ENCODE measurements at places on chromosomes 12 and 14.
A peak's percentile ranks its signal among the peaks of the same experiment; 100 is the strongest.

DNA sequence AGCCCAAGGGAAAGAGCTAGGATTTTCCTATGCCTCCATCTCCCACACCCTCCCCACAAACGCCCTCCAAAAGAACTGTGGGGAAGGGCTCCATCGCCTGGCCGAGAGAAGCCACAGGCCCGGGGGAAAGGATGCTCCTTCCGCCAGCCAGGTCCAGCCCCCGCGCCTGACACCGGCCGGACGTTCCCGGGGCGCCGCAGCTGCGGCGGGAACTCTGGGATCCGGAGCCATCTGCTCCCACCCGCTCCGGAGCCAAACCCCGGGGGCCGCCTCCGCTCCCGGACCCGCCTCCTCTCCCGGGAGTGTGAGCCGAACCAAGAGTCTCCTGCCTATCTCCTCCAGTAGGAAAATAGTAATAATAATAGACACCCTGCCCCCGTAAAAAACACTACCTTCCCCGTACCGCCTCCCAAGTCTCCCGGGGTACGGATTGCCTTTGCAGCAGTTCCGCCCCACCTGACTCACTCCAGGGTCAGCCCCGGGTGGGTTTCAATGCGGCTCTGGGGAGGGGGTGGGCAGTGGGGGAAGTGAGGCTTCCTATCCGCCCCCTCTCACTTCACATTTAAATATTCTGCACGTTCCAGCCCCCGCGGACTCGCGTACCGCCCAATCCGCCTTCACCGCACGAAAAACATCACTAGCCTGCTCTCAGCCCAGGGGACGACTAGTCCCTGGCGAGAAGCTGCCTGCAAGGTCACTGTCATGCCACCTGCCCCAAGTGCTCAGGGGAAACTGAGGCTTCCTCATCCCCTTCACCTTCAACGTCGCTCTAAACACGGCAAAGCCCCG lies 2.4 kb downstream of the AGAP2 start:
- DNase-seq: peak; percentile 48

- no peak for DNase-seq
Measured at GRCh38 chr14:90508536-90509254, 111.9 kb downstream of the CALM1 start.

GRCh38 chr12:42918443-42918842 lies 328.9 kb upstream of the PRICKLE1 start:
- DNase-seq: no peak

GRCh38 chr12:38424436-38424835 lies 107.9 kb downstream of the ALG10B start:
- DNase-seq: no peak

GRCh38 chr14:61668282-61668681 lies 27.0 kb upstream of the HIF1A start:
- DNase-seq: no peak

DNA sequence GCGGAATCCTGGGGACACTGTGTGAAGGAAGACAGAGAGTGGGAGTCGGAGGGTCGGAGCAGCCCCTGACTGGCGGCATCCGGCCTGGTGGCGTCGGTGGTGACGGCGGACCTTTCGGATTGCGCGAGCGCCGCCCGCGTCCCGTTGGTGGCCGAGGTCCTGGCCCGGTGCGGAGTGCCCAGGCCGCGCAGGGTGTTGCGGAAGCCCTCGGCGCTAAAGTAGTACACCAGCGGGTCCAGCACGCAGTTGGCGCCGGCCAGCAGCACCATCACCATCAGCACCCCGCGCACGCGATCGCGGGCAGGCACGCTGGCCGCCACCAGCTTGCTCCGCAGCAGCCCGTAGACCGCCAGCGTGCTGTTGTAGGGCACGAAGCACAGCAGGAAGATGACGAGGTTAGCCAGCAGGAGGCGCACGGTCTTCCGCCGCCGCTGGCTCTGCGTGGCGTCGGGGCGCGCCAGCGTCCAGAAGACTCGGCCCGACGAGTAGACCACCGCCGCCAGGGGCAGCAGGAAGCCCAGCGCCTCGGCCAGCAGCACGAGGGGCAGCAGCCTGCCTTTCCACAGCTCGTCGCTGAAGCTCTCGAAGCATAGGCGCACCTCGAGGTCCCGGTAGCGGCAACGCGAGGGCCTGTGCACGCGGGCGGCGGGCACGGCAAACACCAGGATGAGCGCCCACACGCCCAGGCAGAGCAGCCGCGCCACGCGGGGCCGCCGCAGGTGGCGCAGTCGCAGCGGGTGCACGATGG lies 13.1 kb upstream of the CHD4 start:
- DNase-seq: no peak

DNA sequence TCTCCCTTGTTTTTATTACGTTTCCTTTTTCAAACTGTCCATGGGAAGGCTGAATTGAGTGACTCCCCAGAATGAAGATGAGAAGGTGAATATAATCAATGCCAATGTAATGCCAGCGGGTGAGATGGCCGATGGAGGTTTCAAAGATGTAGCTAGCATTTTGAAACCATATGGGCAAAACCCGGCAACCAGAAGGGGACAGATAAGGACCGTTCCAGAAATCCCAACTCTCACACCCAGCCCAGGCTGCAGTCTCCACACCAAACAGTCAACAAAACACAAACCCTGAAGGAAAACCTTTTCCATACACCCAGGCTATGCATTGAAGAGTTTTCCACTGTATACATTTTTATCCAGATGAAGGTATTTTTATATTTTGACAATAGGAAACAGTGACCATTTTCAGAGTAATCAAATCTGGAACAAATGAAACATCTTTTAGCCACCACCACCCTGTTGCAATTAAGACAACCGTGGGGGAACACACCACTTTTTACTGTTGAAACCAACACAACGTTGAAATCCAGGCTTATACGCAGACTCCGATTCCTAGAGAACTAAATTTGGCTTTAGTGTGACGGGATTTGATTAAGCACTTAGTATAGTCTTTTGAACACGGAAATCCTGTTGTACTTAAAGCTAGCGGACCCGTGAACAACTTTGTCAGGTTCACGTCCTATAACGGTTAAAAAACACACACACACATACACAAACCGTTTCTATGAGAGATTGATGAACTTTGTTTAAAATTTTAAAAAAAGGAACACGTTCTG lies 19.0 kb downstream of the PHETA1 start:
- DNase-seq: no peak
